ENCODE measurements at places on chromosomes 4 and X. TPM values are rescaled to one million over a fixed set of nuclear protein-coding genes. Genes with fewer than 3 reads are reported as not detected.

The EPGN gene
- 67.9 TPM for total RNA-seq

The BEND2 gene
- not detected for total RNA-seq

The GPRASP1 gene
- total RNA-seq, result 0.45 TPM

The FAM47E gene
- total RNA-seq, result not detected

The TEX13D gene
- total RNA-seq, result not detected

The GABRG1 gene
- not detected for total RNA-seq

The ZNF827 gene
- total RNA-seq, result 6.5 TPM

The MAML3 gene
- total RNA-seq, result 7.6 TPM

The HELT gene
- total RNA-seq, result not detected

DNA sequence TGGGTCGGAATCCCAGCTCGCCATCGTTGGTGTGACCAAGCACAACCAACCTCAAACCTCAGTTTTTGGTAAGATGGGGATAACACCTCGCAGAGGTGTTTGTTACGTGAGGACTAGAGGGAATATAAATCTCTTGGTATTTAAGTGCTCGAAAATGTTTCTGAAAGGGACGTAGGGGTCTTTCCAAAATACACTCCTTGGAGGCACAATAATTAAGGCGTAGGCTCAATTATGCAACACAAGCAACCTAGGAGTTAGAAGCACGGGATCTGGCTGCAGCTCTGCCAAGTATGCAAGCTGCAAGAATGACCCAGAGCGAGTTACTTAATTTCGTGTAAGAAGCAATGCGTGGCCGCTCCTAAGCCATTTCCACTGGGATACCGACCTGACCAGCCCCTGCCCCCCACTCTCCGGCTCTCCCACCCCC, 552 bp downstream of the ADH5 start:
- DNase-seq, result no peak

DNA sequence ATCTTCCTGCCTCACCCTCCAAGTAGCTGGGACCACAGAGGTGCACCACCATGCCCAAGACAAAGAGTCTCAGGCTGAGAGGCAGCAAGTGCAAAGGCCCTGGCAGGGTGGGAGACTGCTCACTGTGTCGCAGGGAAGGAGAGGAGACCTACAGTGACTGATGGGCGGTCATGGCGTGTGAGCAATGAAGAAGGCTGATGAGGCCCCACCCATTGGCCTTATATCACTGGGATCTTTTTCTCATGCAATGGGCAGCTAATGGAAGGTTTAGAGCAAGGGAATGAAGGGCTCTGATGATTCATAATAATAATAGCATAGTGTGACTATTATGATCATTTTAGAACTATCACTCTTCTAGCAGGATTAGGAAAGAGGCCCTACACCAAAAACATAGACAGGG, 20.9 kb downstream of the FAM9C start:
- no peak for DNase-seq

GRCh38 chr4:139550724-139551429, 5.1 kb downstream of the SETD7 start:
- no peak for DNase-seq

DNA sequence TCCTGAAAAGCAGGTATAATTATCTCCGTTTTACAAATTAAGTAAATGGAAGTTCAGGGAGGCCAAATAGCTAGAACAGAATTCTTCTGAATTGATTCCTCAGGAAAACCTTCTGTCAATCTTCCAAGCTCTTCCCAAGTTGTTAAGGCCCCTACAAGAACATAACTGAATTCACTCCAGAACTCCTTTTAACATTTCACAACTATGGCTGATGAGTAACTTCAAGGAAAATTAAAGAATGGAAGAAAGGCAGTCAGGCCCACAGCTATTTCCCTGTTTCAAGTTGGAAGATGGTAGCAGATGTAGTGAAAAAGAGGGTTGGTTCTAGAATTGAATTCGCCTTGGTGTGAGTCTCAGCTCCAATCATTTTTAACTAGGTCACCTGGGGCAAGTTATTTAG, 15.9 kb downstream of the SETD7 start:
- no peak for DNase-seq

DNA sequence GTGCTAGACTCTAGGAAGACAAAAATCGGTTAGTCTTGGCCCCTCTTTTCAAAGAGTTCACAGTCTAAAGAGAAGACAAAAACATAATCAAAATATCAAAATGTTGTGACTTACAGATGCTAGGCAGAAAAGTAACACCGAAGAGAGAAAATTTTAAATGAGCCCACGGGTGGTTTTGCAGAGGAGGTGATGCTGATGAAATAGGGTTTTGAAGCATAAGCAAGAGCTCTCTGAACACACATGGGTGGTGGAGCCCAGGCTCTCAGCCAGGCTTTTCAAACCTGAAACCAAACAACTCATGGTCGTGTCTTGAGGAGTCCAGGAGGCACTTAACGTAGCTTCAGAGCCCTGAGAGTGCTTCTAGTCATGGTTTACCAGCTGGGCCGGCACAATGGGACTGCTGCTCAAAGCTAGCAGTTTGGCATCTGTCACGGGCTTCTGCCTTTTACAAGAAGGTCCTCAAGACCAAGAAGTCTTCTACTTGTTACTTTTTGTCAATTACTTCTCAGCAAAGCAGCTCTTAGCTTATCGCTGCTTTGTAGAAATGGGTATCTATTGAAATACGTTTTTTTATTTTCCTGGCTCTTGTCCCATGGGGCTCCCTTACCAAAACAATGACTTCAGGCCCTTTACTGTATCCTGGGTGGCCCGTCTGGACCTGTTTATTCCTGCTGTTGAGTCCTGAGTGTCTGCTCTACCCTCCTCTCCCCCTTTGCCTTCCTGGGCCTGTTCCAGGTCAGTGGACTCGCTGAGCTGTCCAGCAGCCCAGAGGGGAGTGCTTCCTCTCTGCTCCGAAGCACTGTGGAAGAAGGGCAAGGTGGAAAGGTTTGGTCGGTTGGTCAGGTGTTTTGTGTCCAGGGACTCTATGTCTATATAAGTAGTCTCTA, 69.5 kb downstream of the TNIP2 start:
- DNase-seq, result no peak

DNA sequence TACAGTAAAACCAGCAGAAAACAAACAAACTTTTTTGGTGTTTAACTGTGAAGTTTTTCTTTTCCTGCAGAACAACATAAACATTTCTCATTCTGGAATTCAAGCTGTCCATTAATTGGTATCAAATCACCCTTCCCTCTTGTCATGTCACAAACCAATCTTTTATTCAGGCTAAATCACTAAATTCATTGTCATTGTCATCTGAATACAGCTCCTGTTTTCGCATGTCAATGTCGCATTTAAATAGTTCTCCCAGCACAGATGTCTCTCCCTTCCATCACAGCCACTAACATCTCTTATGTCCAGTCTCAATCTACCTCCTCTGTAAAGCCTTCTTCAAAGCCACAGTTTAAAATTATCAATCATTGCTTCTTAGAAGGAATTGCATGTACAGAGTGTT, 192.1 kb upstream of the PCDH10 start:
- no peak for DNase-seq

GRCh38 chr4:80069108-80069836, 3.8 kb downstream of the ANTXR2 start:
- no peak for DNase-seq

- DNase-seq, result no peak
These were observed 7.4 kb upstream of the PAK3 start for GRCh38 chrX:111088628-111089027.

DNA sequence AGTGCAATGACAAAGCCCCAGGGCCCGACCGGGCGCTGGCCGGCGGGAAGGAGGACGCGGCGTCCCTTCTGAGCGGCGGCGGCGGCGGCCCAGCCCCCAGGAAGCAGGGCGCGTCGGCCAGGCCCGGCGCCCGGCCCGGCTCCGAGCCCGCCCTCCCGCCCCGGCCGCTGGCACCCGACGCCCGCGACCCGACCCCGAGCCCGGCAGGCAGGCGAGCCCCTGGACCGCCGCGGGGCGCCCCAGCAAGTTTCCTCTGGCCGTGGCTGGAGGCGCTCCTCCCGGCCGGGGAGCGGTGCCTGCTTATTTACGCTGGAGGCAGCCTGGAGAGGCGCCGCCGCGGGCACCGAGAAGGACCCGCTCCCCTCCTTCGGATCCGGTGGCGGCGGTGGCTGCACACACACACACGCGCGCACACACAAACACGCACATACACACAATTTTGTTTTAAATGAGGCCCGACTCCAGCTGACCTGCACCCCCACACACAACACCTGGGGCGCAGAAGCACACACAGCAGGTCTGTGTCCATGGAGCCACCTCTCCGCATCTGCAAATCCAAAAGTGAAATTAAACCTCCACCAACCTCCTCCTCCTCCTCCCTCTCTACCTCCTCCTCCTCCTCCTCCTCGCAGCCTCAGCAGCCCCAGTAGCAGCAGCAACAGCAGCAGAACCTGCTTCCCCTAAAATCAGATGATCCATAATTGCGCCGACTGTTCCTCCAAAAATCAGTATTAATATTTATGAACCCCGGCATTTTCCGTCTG, 669 bp downstream of the IRF2 start:
- no peak for DNase-seq

GRCh38 chr4:167088115-167088514, 146.2 kb downstream of the SPOCK3 start:
- DNase-seq, result no peak

DNA sequence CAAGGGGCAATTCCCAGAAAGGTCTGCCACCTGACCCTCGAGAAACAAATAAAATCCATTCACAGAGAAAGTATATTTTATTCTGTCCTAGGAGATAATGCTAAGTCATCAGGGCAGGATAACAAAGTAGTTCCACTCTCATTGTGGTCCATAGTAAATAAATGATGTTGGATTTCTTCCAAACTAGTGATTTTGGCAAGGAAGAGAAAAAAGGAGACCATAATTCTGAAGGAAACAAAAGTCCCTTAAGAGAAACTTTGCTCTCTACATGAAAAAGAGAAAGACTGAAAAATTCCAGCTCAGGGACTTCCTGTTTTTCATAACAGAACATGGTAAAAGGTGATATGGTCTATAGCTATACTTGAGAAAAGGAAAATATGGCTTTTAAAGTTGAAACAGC, 71.5 kb upstream of the DDX60 start:
- no peak for DNase-seq

GRCh38 chrX:20280938-20281337, 14.2 kb upstream of the RPS6KA3 start:
- no peak for DNase-seq

- no peak for DNase-seq
These were observed 262.7 kb downstream of the IL15 start for GRCh38 chr4:141899103-141899502.

DNA sequence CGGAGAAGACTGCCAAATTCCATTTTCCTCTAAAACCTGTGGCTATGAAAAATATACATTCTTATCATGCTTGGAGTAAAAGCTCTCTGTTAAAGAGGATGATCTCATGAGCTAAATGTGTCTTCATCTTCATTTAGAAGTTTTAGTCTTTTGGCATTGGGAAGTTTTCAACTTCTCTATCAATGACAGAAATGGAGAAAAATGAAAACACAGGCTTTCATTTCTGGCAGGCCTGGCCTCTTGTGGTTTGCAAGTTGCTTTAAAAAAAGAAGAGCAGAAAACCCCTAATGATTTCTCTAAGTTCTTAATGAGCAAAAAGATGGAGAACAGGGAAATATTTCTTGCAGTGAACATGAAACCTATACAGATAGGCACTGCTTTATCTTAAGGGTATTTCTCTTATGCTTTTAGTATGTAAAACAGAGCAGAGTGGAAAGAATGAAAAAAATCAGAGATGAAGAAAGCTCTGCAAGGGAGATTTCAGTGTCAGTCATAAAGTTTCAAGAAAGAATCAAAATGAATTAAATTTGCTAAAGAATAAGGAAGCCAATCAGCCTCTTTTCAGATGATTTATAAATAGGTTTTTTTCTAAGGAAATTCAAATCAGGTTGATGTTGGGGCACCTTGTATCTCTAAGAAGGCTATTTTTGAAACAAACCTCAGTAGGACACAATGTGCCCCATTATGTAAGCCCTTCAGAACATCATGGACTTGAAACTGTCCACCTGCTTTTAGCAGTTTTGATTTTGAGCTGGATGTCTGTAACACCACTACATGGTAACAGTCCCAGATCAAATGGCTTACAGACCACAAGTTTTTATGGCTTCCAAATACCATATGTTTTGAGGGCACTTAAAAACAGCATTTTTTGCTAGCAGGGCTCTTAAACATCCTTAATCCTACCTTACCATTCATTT, 225.0 kb downstream of the GRIA3 start:
- DNase-seq, result no peak

DNA sequence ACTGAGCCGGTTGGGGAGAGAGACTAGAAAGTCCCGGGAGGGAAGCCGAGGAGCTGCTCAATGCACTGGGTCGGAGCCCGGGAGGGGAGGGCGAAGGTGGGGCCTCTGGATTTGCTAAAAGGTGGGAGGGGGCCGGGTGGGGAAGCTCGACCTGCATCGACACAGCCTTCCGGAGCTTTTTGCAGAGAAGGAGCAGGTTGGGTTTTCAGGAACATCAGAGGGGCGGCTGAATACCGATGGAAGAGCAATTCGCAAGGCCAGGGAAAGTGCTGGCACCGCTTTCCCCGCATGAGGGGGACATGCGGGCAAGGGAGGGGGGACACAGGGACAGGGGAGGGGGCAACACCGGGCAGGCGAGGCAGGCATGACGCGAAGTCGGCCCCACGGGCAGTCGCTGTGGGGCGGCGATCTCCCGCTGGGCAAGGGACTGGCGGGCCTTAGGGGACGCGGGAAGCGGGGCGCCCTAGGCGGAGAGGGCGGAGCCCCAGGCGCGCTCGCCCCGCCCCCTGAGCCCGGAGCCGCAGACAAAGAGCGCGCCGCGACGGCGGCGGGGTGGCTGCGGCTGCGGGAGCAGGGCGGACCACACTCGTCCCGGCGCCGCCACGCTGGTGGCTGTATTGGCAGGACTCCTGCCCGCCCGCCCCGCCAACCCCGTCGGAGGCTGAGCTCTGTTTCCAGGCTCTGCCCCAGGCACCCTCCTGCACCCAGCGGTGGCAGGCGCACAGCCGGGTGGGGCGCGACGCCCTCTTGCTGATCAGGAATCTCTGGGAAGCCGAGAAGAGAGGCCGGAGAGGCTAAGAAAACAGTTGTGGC, 11.6 kb downstream of the PDZD4 start:
- DNase-seq, result no peak

DNA sequence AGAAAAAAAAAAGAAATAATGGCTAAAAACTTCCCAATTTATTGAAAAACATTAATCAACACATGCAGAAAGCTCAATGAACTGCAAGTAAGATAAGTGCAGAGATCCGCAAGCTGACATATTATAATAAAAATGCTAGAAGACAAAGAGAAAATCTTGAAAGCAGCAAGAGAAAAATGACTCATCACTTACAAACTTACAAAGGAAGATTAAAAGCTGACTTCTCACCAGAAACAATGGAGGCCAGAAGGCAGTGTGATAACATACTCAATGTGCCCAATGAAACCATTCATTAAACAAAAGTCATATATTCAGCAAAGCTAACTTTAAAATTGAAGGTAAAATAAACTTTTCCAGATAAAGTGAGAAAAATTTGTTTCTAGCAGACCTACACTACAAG, 7.3 kb upstream of the BRWD3 start:
- DNase-seq, result no peak

- no peak for DNase-seq
These were observed 24.5 kb upstream of the SORBS2 start for GRCh38 chr4:185836241-185837084.

Data from esophagus squamous epithelium (tissue), 5 donors.